Activated T-helper 1 cell treated with anti-CD3 and anti-CD28 coated beads, Interleukin-12 subunit alpha, Interleukin-12 subunit beta, Interleukin-2, Interleukin-4 antibody, amounts not matched to agents 30 ng/mL and 10 ng/mL and 1 ng/mL, durations not matched to agents 14 hours and 24 hours and 36 hours (primary cell): ENCODE measurements at places on chromosomes 12 and 14. TPM values are rescaled to one million over a fixed set of nuclear protein-coding genes. Genes with fewer than 3 reads are reported as not detected.
A peak's percentile ranks its signal among the peaks of the same experiment; 100 is the strongest.

Gene OR4E2
- total RNA-seq: not detected in 2 replicates

GRCh38 chr12:5718073-5718472 lies 227.0 kb downstream of the ANO2 start:
- no peak overlapping the region for H3K27ac ChIP-seq
- H3K36me3 ChIP-seq: no peaks in the 10 kb centered on the region

- no peak overlapping the region for H3K4me3 ChIP-seq
- H3K4me1 ChIP-seq: peaks cover 10% of the 10 kb centered on the region
- H3K27me3 ChIP-seq: peaks cover 37% of the 10 kb centered on the region
- H3K27ac ChIP-seq: no peak overlapping the region
- DNase-seq: no peak
Observed at GRCh38 chr12:1517007-1517406, 77.4 kb downstream of the FBXL14 start.

GRCh38 chr12:42924482-42924881 lies 334.9 kb upstream of the PRICKLE1 start:
- no peaks in the 10 kb centered on the region for H3K27me3 ChIP-seq
- H3K4me1 ChIP-seq: no peaks in the 10 kb centered on the region
- no peak for DNase-seq
- no peaks in the 10 kb centered on the region for H3K36me3 ChIP-seq

Gene PTPRB
- total RNA-seq: not detected in 2 replicates

DNA sequence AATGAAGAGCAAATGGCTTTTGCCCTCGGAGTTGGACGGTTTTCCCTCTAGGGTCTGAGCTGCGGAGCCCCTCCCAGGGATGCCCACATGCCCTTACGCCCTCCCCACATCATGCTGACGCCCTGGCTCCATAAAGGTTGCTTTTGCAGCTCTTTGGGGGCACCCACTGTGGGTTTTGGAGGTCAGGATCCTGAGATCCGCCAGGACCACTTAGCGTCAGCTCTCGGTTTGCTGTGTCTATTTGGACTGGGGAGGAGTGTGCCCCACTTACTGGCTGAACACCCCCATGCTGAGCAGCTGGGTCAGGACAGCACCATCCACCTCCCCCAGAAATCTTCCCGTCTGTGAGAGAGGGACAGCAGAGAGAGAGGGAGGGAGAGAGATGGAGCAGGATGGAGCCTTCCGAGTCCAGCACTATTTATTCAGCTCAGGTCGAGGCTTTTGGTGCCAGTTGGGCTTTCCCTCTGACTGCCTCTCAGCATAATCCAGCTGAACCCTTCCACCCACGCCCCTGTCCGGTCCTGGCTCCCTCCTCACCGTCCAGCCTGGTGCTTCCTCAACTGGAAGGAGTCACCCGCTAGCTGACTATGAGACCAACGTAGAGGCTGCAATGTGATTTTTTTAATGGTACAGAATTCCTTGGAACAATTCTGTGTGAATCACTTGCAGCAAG lies 18.9 kb upstream of the LRTM2 start:
- no peak overlapping the region for H3K4me3 ChIP-seq
- H3K27me3 ChIP-seq: peaks cover 2% of the 10 kb centered on the region
- no peak overlapping the region for H3K27ac ChIP-seq
- H3K36me3 ChIP-seq: no peaks in the 10 kb centered on the region

- peaks cover 69% of the 10 kb centered on the region for H3K36me3 ChIP-seq
- H3K4me1 ChIP-seq: peaks cover 11% of the 10 kb centered on the region
- no peak overlapping the region for H3K4me3 ChIP-seq
- no peak for DNase-seq
- H3K27me3 ChIP-seq: no peaks in the 10 kb centered on the region
Observed at GRCh38 chr12:110343736-110344555, 59.6 kb downstream of the ANAPC7 start.

DNA sequence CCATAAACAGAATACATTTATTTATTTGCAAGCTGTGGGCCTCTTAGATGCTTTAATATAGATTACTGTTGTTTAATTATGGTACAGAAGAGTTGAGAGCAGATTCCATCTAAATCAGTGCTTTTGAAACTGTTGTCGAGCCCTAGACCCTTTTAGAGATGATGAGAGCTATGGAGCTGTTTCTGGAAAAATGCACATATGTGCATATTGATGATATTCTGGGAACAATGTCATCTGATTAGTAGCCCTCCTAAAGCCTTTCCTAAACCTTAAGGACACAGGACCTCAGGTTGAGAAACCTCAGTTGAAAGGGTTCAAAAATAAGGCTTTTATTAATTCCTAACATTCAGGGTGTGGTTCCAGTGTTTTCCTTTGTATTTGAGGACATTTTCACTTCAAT lies 11.7 kb downstream of the PRKCH start:
- peak overlapping the region; percentile 97 for H3K27ac ChIP-seq
- no peak for DNase-seq
- no peaks in the 10 kb centered on the region for H3K27me3 ChIP-seq
- peak overlapping the region; percentile 68 for H3K4me3 ChIP-seq
- peaks cover 16% of the 10 kb centered on the region for H3K36me3 ChIP-seq

DNA sequence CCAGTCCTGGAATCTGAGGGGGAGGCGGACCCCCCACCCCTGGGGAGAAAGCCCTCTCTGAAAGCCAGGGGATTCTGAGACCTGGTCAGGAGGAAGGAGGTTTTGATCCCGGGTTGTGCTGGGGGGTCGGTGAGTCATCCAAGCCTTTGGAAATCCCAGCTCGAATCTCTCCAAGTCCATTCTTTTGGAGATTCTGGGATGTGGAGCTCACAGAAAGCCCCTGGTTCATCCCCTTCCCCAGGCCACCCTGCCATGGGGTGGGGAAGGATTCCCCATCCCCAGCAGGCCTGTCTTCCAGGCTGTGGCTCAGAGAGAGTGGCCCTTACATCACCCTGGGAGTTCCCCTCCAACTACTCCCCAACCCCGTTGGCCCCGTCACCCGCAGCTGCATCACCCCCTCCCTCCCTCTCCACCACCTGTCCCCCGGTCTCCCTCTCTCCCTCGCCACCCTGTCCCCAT lies 14.3 kb downstream of the EXOC3L4 start:
- H3K36me3 ChIP-seq: no peaks in the 10 kb centered on the region
- H3K4me1 ChIP-seq: peaks cover 9% of the 10 kb centered on the region
- no peak overlapping the region for H3K4me3 ChIP-seq
- peak; percentile 21 for DNase-seq
- peaks cover 12% of the 10 kb centered on the region for H3K27me3 ChIP-seq
- H3K27ac ChIP-seq: no peak overlapping the region

DNA sequence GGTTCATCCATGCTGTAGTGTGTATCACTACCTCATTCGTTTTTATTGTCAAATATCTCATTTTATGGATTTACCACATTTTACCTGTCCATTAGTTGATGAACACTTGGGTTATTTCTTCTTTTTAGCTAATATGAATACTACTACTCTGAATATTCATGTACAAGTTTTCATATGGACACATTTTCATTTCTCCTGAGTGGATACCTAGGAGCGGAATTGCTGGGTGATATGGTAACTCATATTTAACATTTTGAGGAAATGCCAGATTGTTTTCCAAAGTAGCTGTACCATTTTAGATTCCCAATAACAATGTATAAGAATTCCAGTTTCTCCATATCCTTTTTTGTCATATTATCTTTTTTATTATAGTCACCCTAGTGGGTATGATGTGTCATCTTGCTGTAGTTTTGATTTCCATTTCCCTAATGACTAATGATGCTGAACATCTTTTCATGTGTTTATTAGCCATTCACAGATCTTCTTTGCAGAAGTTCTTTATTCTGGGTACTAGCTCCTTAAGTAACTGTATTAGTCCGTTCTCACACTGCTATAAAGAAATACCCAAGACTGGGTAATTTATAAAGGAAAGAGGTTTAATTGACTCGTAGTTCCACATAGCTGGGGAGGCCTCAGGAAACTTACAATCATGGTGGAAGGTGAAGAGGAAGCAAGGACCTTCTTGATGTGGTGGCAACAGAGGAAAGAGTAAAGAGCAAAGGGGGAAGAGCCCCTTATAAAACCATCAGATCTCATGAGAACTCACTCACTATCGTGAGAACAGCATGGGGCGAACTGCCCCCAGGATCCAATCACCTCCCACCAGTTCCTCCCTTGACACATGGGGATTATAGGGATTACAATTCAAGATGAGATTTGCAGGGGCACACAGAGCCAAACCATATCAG lies 11.9 kb downstream of the NRDE2 start:
- no peak overlapping the region for H3K4me3 ChIP-seq
- peaks cover 28% of the 10 kb centered on the region for H3K36me3 ChIP-seq
- DNase-seq: no peak
- no peak overlapping the region for H3K27ac ChIP-seq
- no peaks in the 10 kb centered on the region for H3K27me3 ChIP-seq

Gene KRT79
- total RNA-seq: not detected in 2 replicates

Gene FSCB
- total RNA-seq: not detected in 2 replicates

Gene TTC9
- 6.6 and 6.7 TPM in 2 replicates for total RNA-seq

DNA sequence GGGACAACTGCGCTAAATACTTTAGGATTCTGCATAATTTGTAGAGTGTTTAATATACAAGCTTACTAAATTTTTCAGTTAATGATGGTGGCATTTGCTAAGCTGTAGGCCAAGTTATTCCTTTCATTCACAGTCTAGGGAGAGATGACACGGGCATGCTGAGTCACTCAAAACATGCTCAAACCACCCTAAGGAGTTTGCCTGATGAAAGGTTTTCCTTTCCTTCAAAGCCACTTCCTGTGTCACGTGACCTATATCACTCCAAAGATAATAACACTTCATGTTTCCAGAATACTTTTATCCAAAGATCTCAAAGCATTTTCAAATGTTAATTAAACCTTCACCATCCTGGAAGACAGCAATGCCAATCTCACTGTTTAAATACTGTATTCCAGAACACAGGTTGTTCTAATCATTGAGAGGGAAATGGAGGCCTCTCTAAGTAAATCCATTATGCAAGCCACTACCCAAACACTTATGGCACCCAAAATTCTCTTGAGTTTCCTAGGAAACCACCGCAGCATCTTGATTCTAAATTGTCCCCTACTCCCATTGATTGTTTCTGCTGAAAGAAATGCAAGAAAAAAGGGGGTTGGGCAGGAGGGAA lies 207.0 kb upstream of the CDKN3 start:
- H3K4me3 ChIP-seq: no peak overlapping the region
- peaks cover 5% of the 10 kb centered on the region for H3K27me3 ChIP-seq
- no peak overlapping the region for H3K27ac ChIP-seq
- no peak for DNase-seq
- no peaks in the 10 kb centered on the region for H3K36me3 ChIP-seq
- no peaks in the 10 kb centered on the region for H3K4me1 ChIP-seq

GRCh38 chr14:100400115-100400514 lies 77.0 kb downstream of the SLC25A47 start:
- H3K36me3 ChIP-seq: peaks cover 2% of the 10 kb centered on the region
- DNase-seq: no peak

DNA sequence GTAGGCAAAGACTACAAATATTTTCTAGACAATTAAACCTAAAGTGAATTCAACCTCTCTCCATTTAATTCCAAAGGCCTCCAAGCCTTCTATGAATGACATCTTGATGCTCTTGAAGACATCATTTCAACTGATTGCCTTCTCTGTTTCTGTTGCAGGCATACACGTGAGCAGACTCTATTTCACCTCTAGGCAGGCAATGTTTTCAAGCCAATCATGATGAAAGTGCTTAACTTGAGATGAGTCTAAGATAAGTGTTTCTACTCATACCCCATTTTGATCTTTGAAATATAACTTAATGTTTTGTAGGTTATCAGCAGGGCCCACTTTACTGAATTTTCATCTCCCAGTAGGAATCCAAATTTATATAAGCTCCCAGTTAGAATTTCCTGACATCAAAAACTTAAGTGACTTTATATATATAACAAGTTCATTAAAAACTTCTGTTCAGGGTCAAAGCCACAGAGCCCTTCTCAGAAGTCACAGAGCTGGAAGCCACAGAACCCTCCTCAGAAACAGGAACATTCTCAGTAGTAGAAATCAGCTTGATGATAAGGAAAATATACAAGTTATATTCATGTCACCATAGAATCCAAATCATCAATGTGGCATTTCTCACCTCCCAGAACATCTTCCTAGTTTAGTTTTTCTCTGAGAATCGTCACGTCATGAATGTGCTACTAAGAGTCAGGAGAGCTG lies 108.5 kb downstream of the PHLDA1 start:
- H3K27ac ChIP-seq: peak overlapping the region; percentile 67
- H3K27me3 ChIP-seq: peaks cover 1% of the 10 kb centered on the region
- H3K36me3 ChIP-seq: peaks cover 15% of the 10 kb centered on the region
- DNase-seq: no peak

GRCh38 chr14:99192028-99192621 lies 79.9 kb downstream of the BCL11B start:
- H3K27me3 ChIP-seq: no peaks in the 10 kb centered on the region
- no peak for DNase-seq
- H3K4me1 ChIP-seq: peaks cover 93% of the 10 kb centered on the region
- peak overlapping the region; percentile 90 for H3K4me3 ChIP-seq
- H3K27ac ChIP-seq: peak overlapping the region; percentile 99

Gene IRF9
- 130 and 152 TPM in 2 replicates for total RNA-seq

Gene SCNN1A
- 0.05 and 0.32 TPM in 2 replicates for total RNA-seq

GRCh38 chr12:76874491-76875190 lies 4.2 kb downstream of the CSRP2 start:
- H3K27me3 ChIP-seq: peaks cover 31% of the 10 kb centered on the region
- DNase-seq: no peak
- H3K27ac ChIP-seq: no peak overlapping the region
- H3K4me1 ChIP-seq: peaks cover 13% of the 10 kb centered on the region

DNA sequence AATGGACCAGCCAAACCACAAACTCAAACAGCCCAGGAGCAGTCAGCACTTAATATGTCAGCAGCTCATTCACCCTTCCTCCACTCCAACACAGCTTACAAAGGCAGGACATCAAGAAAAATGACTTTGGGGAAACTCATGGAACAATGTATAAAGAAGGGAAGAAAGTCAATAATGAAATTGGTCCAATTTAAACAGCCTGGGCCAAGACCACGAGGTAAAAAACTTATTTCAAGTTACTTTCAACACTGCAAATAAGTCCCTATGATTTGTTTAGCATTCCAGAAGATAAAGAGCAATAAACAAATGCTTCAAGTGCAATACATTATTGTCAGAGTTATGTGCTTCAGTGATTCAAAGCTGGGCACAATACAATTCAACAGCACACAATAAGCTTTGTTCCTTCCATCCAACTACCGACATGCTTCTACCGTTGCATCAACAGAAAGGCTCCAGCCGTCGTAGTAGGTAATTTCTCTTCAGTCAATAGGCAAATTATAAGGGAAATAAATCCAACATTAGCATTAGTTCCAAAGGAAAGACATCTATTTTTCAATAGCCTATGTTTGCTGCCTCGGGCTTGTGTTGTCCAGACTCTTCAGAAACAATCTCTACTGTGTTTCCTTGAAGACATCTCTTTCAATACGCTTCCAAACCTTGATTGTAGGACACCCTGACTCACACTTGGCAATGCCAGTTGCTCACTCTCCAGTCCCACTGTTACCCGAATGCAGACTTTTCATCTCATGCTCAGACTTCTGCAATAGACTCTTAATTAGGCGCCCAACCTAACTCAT lies 225.7 kb downstream of the NUAK1 start:
- peaks cover 2% of the 10 kb centered on the region for H3K27me3 ChIP-seq
- no peak for DNase-seq
- no peak overlapping the region for H3K27ac ChIP-seq
- H3K4me3 ChIP-seq: no peak overlapping the region
- H3K4me1 ChIP-seq: no peaks in the 10 kb centered on the region
- no peaks in the 10 kb centered on the region for H3K36me3 ChIP-seq
